Tibial nerve (tissue), 4 donors: ENCODE measurements at places on chromosomes 3 and 15. TPM values are rescaled to one million over a fixed set of nuclear protein-coding genes. Genes with fewer than 3 reads are reported as not detected.
A peak's percentile ranks its signal among the peaks of the same experiment; 100 is the strongest.

POLQ gene
- under 0.01 TPM for total RNA-seq

SPG11 gene
- total RNA-seq, result 157 TPM

CFAP44 gene
- 12.0 TPM for total RNA-seq

CDHR4 gene
- 1.4 TPM for total RNA-seq

LDHAL6B gene
- not detected for total RNA-seq

DNA sequence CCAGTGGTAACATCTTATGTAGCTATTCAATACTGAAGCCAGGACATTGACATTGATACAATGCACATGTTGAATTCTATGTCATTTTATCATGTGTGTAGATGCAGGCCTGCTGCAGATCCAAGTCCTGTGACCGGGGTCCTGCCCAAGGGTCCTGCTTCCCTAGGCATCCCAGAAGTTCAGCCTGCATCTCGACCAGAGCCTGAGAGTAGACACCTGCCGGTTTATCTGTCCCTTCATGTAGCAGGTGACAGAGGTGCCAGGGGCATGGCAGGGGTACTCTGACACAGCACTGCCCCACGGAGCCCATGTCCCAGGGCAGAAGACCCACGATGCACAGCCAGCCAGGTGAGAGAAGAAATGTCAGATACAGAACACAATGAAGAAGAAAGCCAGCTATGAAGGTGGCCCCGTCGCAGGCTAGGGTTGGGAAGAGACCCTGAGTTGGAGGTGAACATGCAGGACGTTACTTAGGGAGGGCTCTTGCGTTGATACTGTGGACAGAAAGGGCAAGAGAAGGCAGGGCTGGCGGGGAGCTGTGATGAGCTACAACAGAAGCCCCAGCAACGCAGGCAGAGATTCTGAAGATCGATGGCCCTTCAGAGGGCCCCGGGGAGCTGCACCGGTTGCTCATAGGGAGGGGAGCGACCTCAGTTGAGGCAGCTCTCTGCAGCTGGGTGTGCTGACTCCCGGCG lies 51.0 kb downstream of the TPRA1 start:
- H3K27ac ChIP-seq, result no peak overlapping the region
- no peak overlapping the region for H3K4me3 ChIP-seq
- H3K4me1 ChIP-seq, result no peaks in the 10 kb centered on the region
- H3K36me3 ChIP-seq, result no peaks in the 10 kb centered on the region

GRCh38 chr15:98503970-98504369 lies 144.4 kb upstream of the IGF1R start:
- peak overlapping the region; percentile 67 for H3K27ac ChIP-seq
- H3K4me3 ChIP-seq, result no peak overlapping the region
- no peaks in the 10 kb centered on the region for H3K36me3 ChIP-seq
- peak; percentile 53 for DNase-seq
- H3K4me1 ChIP-seq, result no peaks in the 10 kb centered on the region

GRCh38 chr3:194615226-194615625 lies 18.0 kb downstream of the TMEM44 start:
- no peak overlapping the region for H3K27ac ChIP-seq
- no peak for DNase-seq
- H3K27me3 ChIP-seq, result no peaks in the 10 kb centered on the region
- no peak overlapping the region for H3K4me3 ChIP-seq
- H3K4me1 ChIP-seq, result no peaks in the 10 kb centered on the region

DNA sequence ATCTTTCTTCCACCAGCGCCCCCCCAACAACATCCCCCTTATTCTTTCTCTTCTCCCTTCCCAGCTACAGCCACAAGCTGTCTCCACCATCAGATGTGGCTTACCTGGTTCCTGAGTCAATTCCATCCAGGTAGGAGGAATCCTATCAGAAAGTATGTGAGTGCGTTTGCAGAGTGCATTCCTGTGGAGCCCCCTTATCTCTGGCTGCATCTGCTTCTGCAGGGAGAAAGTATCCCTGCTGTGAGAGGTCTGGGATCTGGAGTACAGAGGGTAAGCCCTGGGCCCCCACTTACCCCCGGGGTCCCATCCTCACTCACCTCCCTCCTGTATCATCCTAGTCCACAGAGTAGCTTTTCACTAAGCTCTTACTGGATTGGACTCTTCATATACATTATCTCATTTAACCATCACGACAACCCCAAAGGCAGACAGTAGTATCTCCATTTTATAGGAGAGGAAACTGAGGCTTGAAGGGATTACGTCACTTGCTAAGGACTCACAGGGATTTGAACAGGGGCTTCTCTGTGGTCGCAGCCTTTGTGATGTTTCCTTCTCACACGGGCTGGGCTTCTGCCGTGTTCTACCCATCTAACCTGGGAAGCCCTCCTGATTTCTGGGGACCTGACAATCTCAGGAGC lies 22.2 kb upstream of the MAGEF1 start:
- no peaks in the 10 kb centered on the region for H3K4me1 ChIP-seq
- no peaks in the 10 kb centered on the region for H3K36me3 ChIP-seq
- no peak for DNase-seq
- H3K27ac ChIP-seq, result no peak overlapping the region

DNA sequence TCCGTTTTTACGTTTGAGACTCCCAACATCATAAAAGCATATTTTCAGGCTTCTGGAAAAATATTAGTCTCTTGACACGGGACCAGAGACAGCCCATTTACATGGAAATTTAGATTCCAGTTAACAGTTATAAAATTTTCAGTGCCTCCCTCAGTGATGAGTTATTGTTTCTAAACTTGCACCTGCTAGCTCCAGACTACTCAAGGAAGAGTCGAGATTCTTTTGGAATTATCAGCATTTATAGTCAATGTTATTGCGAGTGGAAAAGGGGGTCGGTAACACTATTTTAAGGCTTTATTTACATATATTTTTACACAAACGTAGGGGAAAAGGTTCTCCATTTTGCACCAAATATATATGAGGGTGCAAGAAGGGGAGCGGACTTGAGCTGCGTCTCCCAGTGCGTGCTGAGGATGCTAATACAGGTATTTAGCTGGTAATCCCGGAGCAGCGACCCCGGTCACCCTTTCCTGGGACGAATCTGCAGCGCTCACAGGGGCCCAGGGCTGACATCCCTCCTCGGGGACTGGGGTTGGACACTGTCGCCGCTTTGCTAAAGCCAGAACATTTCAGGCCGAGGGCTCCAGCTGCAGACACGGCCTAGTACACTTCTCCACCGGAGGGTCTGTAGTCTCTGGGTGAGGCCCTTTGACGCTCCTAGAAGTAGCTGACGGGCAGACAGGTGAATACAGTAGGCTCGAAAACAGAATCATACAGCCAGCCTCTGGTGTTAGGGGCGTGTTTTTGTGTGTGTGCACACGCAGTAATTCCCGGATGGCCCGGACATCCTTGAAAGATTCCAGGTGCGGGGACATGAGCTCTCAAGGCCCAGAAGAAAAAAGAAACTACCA lies 729 bp upstream of the ZBTB11 start:
- no peaks in the 10 kb centered on the region for H3K27me3 ChIP-seq
- H3K4me1 ChIP-seq, result peaks cover 18% of the 10 kb centered on the region
- DNase-seq, result no peak
- peak overlapping the region; percentile 96 for H3K27ac ChIP-seq
- peaks cover 14% of the 10 kb centered on the region for H3K36me3 ChIP-seq

- no peak overlapping the region for H3K4me3 ChIP-seq
- no peaks in the 10 kb centered on the region for H3K27me3 ChIP-seq
- no peaks in the 10 kb centered on the region for H3K4me1 ChIP-seq
- no peak for DNase-seq
- no peak overlapping the region for H3K27ac ChIP-seq
These were observed 142.4 kb downstream of the EPHB1 start for GRCh38 chr3:134937256-134938028.

- H3K27me3 ChIP-seq, result no peaks in the 10 kb centered on the region
- DNase-seq, result no peak
- no peak overlapping the region for H3K27ac ChIP-seq
- no peaks in the 10 kb centered on the region for H3K4me1 ChIP-seq
- H3K4me3 ChIP-seq, result no peak overlapping the region
These were observed 142.8 kb downstream of the EDEM1 start for GRCh38 chr3:5330152-5330810.

DNA sequence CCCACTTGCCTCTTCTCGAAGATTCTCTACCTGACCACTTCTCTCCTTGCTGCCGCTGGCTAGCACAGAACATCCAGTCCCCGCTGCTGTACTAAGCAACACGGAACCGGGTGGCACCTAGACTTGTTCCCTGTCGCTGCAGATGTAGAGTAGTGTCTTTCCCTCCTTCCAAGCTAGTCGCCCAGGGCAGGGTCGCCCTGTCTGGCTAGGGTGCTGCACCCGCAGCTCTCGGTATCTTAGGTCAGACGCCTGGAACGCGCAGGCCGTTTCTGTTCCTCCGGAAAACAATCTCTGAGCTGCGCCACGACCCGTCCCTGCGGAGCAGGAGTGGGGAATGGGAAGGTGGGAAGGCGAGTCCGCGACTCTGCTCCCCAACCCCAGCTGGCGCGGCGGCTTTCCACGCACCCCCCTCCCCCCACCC lies 758 bp upstream of the SNX33 start:
- H3K4me3 ChIP-seq, result peak overlapping the region; percentile 91
- H3K27me3 ChIP-seq, result no peaks in the 10 kb centered on the region
- DNase-seq, result peak; percentile 39
- peak overlapping the region; percentile 96 for H3K27ac ChIP-seq
- peaks cover 46% of the 10 kb centered on the region for H3K4me1 ChIP-seq
- H3K36me3 ChIP-seq, result no peaks in the 10 kb centered on the region

DNA sequence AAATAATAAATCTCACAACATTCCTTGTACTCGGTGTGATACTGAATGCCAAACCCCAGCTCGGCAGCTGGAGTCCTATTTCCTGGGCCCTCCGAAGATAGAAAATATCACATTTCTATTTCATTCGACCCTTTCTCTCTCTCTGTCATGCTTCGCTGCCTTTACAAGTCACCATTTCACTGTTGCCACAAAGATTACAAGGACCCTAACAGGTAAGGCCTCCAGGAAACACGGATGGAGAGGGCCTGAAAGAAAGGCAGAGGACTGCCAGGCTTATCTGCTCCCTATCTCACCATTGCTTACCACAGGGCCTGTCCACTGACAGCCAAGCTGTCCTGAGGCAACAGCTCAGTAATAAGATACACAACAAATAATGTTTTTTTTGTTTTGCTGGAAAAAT lies 376.5 kb downstream of the MECOM start:
- no peak for DNase-seq
- H3K36me3 ChIP-seq, result no peaks in the 10 kb centered on the region
- no peaks in the 10 kb centered on the region for H3K4me1 ChIP-seq
- no peaks in the 10 kb centered on the region for H3K27me3 ChIP-seq

DNA sequence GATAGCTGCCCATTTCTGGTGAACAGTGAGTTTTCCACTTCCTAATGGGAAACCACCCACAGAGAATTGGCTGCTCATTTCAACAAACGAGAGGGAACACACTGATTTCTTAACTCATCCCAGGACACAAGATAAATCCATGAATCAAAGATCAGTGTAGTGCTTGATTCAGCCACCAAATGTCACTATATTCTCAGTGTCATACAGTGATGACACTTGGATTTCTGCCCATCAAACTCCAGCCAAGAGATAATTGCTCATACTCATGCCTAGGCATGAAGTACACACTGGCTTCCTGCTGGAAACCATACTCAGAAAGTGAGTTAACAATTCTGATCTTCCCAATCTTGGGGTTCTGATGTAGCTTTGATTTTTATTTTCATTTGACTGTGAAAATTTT lies 35.4 kb upstream of the GRM7 start:
- no peak overlapping the region for H3K4me3 ChIP-seq
- no peaks in the 10 kb centered on the region for H3K36me3 ChIP-seq
- H3K27ac ChIP-seq, result no peak overlapping the region
- no peaks in the 10 kb centered on the region for H3K27me3 ChIP-seq
- DNase-seq, result no peak

DNA sequence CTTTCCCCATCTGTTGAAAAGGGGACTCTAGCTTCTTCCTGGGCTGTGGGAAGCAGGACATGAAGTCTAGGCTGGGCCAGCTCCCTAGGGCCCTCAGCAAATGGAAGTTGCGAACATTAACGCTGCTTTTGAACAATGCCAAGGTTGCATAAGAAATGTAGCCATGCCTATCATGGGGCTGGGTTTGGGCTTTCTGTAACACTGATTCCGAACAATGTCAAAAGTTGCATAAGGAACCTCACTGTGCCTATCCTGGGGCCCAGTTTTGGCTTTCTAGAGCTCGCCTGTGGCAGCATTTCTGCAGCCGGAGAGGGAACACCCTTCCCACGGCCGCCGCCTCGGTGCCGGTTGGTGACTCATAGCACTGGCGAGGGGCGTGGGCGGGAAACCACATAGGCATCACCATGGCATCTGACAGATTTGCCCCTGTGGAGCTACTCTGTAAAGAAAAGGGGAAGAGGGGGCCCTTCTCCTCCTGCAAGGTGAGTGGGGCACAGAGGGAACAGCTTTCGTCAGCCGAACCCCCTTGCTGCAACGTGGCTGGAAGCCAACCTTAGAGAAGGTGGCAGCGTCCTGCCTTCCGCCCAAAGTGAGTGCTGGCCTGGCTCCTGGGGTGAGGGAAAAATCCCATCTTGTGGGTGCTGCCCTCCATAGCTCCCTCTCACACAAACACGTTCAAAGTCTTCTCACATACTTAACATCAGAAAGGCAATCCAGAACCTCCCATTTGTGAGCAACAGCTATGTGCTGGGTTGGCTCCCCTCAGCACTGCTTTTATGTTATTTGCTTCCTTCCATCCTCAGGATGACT lies 46.6 kb upstream of the ATP2B2 start:
- DNase-seq, result peak; percentile 12
- H3K27me3 ChIP-seq, result no peaks in the 10 kb centered on the region
- H3K4me3 ChIP-seq, result no peak overlapping the region
- peak overlapping the region; percentile 75 for H3K27ac ChIP-seq

DNA sequence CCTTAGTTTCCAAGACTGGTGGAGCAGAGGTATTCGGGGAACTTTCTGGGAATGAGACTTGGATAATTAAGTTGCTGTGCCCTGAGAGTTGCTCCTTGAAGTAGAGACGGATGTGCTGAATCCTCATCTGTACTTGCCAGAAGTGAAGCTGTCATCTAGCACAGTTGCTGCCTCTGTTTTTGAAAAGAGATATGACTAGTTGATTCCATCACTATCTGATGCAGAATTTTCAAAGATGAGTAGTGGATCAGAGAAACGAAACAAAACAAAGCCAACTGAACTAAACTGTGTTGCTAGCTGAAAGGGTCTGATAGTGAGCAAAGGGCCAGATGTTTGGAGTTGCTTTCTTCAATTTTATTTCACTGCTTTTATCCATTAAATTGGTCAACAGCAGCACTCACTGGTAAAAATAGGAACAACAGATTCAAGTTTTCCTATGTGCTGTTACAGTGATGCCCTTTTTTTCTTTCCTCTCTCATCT lies 52.7 kb downstream of the MITF start:
- no peak for DNase-seq
- H3K27ac ChIP-seq, result no peak overlapping the region
- H3K4me1 ChIP-seq, result no peaks in the 10 kb centered on the region

DNA sequence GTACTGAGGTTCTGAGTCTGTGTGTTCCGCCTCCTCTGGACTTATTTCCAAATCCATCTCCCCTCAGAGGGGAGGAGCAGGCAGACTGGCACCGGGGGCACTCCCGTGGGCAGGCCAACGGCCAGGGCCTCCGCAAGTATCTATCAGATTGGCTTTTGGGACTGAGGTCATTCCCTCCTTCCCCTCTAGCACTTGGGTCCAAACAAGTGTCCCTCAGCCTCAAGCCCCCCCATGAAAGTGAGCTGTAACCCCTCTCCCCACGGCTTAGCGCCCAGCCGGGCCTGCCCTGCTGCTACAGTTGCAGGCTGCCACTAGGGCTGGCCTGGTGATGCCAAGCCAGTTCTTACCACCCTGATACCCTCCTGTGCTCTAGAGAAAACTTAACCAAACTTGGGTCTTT lies 17.4 kb downstream of the ITGA11 start:
- H3K27me3 ChIP-seq, result no peaks in the 10 kb centered on the region
- H3K4me3 ChIP-seq, result no peak overlapping the region
- H3K36me3 ChIP-seq, result no peaks in the 10 kb centered on the region
- H3K4me1 ChIP-seq, result no peaks in the 10 kb centered on the region
- peak; percentile 4 for DNase-seq
